ENCODE measurements at places on chromosomes 12 and 14.

GRCh38 chr12:26823390-26823789 is 9.6 kb downstream of the ITPR2 start:
- no peak for DNase-seq

- DNase-seq = no peak
Observed at GRCh38 chr14:92322516-92322915, 449 bp upstream of the SLC24A4 start.

DNA sequence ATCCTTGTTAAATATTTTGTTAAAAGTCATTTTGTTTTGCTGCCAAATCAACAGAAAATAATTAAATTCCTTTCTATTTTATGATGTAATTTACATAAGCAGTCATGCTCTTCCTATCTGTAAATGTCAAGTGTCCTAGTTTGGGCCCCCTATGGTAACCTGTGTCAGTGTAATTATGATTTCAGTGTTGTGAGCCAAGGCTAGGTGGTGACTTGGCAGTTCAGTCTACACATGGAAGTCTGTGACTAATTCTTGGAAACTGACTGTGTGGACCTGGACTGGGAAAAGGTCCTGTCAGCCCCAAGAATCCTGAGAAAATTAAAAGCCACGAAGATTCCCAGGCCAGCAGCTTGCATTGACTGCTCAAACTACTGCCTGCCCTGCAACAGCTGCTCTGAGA is 371.0 kb downstream of the FUT8 start:
- DNase-seq = no peak

GRCh38 chr14:53011053-53011462 is 60.2 kb upstream of the FERMT2 start:
- DNase-seq = no peak

DNA sequence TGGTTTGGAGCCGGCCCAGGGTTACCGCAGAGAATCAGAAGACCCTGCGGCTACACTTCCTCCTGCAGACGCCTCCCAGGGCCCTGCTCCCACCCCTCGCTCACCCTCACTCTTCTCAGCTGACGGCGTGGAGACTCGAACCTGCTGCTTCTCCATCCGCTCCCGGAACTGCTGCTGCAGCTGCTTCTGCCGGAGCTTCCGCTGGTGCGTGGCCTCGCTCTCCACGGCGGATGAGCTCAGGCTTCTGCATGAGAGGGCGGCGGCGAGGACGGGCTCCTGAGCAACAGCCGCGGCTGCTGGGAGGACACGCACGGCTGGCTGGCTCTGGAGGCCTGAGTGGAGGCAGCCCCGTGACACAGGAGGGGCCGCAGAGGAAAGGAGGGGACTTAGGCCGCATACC is 33.3 kb downstream of the RAD52 start:
- DNase-seq = peak; percentile 19

- DNase-seq = no peak
Observed at GRCh38 chr14:34184126-34184525, 233.3 kb upstream of the EGLN3 start.

DNA sequence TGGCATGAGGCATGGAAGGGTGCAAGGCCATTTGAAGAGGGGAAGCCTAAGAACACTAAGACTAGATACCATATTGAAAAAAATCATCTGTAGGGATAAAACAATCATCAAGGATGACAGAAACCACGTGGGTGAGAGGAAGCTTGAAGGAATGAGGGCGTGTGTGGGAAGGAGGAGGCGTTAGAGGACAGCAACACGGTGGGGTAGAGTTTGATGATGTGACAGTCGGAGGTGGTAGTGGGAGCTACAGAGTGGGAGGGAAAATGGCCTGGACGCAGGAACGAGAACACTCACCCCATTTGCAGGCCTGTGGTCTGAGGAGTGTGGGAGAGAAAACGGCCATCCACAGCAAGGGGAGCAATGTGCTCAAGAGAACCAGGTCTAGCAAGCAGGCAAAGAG is 25.4 kb upstream of the NUDT4 start:
- no peak for DNase-seq

DNA sequence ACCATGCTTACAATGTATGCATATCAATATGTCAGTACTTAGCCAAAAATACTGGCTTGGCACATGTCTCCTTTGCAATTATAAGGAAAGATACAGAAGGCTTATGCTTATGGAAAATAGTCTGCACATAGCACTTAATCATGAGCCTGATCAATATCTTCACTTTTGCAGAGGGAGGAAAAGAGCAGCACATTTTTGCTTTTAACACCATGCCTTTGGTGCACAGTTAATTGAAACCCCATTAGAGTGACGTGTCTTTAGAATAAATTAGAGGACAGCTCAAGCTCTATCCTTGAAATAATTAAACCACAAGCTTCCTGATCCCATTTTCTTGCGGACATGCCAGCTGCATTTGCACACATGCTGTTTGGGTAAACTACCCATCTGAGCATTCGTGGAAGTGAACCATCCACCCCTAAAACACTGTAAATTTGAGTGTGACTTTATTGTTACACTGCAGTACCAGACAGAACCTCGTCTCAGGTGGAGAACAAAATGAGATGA is 839.9 kb upstream of the MGAT4C start:
- no peak for DNase-seq

DNA sequence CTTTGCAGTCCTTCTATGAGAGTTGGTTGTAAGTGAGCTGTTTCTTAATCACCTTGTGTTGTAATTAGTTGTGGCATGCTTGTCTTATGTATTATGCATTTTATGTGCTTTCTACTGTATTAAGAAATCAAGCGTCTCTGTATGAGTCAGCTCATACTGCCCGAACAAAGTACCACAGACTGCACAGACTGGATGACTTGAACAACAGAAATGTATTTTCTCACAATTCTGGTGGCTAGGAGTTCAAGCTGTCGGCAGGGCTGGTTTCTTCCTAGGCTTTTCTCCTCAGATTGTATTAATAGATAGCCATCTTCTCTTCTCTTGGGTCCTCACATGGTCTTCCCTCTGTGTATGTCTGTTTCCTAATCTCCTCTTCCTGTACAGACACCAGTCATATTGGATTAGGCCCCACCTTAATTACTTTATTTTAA is 77.7 kb downstream of the FLRT2 start:
- DNase-seq = no peak

- DNase-seq = no peak
Observed at GRCh38 chr12:55614764-55615163, 21.9 kb upstream of the OR10P1 start.

GRCh38 chr12:67758119-67758518 is 109.6 kb downstream of the DYRK2 start:
- DNase-seq = peak; percentile 25

DNA sequence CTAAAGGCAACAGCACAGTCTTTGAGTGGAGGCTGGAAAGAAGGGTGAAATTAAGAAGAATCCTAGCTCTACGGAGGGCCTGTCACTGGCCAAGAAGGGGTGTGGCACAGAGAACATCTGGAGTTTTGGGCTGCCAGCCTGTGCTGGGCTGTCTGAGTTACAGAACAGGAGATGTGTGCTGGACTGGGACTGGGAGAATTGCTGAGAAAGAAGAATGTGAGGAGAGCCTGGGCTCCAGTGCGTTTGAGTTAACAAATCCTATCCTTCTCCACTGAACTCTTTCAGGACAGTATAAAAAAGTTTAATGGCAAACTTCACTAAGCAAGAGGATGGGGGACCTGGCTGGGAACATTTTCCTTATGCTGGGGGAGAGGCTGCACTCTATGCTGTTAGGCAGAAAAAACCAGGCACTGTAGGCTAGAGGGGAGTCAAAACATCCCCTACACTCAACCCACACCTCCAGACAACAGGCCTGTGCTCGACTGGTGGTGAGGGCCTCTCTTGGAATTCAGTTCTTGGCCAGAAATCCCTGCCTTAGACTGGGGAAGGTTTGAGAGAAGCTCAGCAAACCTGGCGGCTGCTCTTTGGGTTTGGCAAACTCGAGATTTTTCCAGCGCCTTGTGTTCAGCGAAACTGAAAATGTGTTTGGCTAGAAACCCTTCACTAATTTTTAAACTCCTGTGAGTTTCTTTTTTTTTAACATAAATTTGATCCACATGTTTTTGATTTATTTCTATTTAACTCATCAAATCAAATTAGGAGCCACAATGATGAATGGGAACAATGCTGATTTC is 217.3 kb downstream of the MON2 start:
- DNase-seq = no peak

DNA sequence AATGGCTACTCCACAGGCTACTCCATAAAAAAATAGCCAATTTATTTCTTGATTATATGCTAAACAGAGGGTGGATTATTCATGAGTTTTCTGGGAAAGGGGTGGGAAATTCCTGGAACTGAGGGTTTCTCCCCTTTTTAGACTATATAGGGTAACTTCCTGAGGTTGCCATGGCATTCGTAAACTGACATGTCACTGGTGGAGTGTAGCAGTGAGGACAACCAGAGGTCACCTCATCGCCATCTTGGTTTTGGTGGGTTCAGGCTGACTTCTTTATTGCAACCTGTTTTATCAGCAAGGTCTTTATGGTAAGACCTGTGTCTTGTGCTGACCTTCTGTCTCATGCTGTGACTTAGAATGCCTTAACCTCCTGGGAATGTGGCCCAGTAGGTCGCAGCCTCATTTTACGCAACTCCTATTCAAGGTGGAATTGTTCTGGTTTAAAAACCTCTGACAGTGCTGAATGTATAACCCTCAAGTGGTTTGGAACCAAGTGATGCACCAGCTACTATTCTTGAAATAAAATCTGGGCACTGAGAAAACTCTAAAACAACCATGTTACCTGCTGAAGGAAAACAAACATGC is 27.7 kb downstream of the C12orf56 start:
- no peak for DNase-seq

GRCh38 chr12:53564278-53564677 is 57.0 kb upstream of the NPFF start:
- no peak for DNase-seq

Data from GM06990 (cell line).